ENCODE measurements at places on chromosomes 2 and 18.

- no peak for DNase-seq
These were observed 81.1 kb upstream of the CD302 start for GRCh38 chr2:159879051-159879604.

- no peak for DNase-seq
These were observed 4.9 kb downstream of the NEMP2 start for GRCh38 chr2:190529486-190530247.

- DNase-seq: no peak
These were observed 171.2 kb downstream of the TCF4 start for GRCh38 chr18:55416791-55417190.

- no peak for DNase-seq
These were observed 177.8 kb upstream of the SCN7A start for GRCh38 chr2:166671801-166672200.

GRCh38 chr2:60565472-60565871 is 12.0 kb upstream of the BCL11A start:
- DNase-seq: no peak

DNA sequence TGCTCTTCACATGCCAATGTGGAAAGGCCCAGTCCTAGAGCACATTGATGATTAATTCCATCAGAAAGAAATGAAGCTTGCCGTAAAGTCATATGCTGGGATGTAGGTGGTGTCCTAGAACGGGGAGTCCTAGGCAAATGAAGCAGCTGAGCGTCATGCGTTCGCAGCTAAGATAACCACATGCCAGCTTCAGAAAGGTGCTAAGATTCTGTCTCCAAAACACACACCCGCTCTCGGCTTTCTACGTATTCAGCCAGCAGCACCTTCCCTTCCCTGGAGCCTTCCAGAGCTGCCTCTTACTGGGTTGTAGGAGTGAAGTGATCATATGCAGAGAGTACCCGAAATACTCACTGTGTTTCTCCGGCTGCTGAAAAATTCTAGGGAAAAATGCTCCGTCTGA is 421.6 kb upstream of the ID2 start:
- DNase-seq: no peak

GRCh38 chr2:11784747-11785610 is 38.5 kb downstream of the LPIN1 start:
- peak; percentile 17 for DNase-seq

DNA sequence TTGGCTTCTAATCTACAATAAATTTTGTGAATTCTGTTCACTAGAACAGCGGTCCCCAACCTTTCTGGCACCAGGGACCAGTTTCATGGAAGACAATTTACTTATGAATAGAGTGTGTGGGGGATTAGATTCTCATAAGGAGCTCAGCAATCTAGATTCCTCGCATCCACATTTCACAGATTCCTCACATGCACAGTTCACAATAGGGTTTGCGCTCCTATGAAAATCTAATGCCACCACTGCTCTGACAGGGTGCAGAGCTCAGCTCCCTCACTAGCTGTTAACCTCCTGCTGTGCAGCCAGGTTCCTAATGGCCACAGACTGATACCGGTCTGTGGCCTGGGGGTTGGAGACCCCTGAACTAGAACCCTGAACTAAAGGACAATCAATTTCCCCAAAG is 1568.6 kb upstream of the NXPH2 start:
- no peak for DNase-seq

DNA sequence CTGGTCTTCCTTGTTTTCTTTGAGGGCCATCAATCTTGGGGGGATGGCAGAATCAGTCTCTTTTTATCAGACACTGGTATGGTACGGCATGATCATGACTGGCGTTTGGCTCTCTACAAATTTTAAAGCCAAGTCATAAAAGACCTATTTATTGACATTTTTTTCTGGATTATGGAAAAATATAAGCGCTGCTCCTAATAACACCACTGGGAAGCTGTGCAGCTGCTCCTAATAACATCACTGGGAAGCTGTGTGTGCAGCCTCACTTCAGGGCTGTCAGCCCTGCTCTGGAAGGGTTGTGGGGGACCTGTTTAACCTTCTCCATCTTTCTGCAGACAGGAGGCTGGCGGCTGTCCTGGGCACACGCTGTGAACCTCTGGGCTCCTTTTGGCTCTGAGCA is 88.9 kb downstream of the SNTG2 start:
- DNase-seq: no peak

DNA sequence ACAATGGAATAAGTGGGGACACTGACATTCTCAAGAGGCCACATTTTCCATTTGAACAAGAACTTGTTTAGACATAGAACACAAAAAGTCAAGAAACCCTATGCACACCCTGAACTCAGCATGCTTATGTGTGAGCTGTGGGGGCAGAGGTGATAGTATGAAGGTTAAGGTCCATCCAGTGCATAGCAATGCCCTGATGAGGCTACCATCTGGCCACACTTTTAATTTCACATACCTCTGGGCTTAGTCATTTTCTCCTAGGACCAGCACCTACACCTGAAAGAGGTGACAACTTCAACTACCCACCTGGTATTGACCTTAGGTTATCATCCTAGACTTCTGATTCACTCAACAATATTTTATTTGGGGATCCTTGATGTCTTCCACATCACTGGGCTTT is 139.8 kb downstream of the PIK3C3 start:
- DNase-seq: no peak

DNA sequence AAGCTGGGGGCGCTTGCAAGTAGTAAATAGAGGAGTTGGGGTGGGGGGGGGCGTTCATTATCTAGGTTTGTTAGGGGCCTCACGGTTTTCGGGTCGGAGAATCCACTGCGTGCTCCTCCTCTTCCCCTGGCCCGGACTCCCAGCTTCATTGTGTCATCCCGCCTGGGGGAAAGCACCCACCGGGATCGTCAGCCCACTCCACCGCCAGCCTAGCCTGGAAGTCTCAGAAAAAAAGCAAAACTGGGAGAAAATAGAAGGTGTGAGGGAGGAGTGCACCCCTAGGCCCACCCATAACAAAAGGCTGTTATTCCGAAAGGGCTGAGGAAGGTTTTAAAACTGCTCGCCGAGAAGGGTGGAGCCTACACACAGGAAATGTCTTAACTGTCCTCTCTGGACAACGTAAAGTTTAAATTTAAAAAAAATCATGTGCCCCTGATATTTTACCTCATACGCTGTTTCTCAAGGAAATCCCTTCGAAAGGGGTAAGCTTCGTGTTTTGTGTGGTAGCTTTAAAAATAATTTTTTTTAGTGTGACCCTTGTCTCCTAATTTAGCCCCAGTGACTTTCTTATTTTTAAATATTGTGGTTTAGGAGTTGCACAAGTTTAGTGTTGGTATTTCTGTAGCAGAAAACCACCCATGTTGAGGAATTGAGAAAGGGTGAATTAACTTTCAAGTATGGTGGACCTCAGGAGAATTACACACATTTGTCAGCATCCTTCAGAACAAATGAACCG is 104.2 kb downstream of the SPTBN1 start:
- no peak for DNase-seq

GRCh38 chr2:128808462-128809258 is 490.0 kb upstream of the HS6ST1 start:
- no peak for DNase-seq

- DNase-seq: no peak
These were observed 107.8 kb downstream of the NDUFA10 start for GRCh38 chr2:239917125-239917956.

Data from C1 segment of cervical spinal cord (tissue), 14 donors.